Spleen (tissue), 13 donors: ENCODE measurements at places on chromosomes 5 and 9. TPM values are rescaled to one million over a fixed set of nuclear protein-coding genes. Genes with fewer than 3 reads are reported as not detected.

The SMIM33 gene
- polyA plus RNA-seq, result 0.03 TPM

GRCh38 chr9:9747787-9748186 is 865.0 kb downstream of the PTPRD start:
- DNase-seq, result no peak

GRCh38 chr5:56405116-56405908 is 172.2 kb upstream of the ANKRD55 start:
- no peak for DNase-seq

The OR1L1 gene
- polyA plus RNA-seq, result not detected

DNA sequence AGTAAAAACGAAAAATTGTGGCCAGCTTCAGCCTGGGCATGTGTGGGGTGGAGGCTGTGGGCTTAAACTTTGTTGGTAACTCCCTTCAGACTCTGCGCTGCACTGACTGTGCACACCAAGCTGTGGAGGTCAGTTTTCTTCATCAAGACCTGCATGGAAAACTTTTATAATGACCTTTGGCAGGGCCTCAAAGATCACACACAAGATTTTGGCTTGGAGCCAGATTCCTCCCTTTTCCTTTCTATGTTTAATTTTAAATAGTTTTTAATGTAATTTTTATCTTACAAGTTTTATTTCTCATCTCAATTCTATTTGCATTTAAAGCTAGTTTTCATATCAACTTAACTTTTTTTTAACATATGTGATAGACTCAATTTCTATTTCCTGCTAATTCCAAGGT is 1211.1 kb upstream of the CDH18 start:
- no peak for DNase-seq

The LCN1 gene
- not detected for polyA plus RNA-seq

GRCh38 chr9:109993250-109993978 is 213.4 kb downstream of the PALM2AKAP2 start:
- no peak for DNase-seq

DNA sequence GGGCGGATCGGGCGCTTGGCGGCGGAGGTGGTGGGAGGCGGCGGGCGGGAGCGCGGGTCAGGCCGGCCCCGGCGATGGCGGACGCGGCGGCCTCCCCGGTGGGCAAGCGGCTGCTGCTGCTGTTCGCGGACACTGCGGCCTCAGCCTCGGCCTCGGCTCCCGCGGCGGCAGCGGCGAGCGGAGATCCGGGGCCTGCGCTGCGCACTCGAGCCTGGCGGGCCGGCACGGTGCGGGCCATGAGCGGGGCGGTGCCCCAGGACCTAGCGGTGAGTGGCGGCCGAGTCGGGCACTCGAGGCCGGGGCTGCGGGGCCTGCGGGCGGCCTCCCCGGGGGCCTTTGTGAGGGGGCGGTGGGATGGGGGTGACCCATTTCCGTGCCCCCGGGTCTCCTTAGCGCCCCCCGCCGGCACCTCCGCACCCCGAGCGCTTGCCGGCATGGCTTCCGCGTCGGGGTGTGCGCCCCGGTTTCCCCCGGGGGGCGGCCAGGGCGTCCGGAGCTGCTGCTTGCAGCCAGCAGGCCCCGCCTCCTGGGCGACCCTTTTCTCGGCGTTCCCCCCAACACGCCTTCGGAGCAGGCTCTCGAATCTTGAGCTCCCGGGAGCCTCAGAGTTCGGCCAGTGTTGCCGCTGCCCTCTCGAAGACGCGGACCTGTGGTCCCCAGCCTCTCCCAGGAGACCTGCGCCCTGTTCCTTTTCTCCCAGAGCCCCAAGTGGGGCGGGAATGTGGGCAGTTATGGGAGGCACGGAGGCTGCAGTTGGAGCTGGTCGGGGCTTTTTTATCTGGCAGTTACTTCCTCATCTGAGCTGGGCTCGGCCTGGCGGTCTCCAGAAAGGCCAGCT is 456 bp downstream of the KDM3B start:
- DNase-seq, result peak; percentile 94
